ENCODE measurements at places on chromosomes 16 and 17.

GRCh38 chr17:43931062-43931571, 11.2 kb downstream of the PPY start:
- DNase-seq = no peak

DNA sequence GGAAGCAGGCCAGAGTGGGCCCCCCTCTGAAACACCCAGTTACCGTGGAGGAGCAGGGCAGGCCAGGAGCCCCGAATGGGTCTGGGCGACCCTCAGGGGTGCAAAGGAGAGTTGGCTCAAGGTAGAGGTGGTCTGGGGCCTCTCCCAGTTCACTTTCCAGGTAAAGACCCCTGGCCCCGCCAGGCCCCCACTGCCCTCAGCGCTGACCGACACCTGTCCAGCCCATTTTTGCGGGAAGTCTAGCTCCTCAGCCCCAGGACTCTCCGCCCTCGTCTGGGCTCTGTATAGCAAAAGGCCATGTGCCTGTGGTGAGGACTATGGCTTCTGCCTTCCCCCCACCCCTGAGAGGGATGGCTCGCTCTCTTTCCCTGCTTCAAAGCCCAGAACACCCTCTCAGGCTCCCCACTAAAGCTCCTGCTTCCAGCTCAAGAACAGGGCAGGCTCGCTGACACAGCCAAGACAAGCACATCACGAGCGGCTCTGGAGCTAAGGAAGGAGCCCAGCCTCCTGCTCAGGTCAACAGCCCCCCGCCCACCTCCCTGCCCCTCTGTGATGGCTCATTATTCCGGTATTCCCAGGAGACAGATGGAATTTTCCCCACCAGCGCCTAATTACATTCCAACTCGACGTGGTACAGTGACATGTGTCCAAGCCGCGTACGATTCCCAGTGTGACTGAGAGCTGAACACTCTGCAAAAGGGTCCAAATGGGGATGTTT, 59.4 kb downstream of the RTN4RL1 start:
- no peak for DNase-seq

- no peak for DNase-seq
Measured at GRCh38 chr17:78159575-78160158, 8.7 kb upstream of the SYNGR2 start.

DNA sequence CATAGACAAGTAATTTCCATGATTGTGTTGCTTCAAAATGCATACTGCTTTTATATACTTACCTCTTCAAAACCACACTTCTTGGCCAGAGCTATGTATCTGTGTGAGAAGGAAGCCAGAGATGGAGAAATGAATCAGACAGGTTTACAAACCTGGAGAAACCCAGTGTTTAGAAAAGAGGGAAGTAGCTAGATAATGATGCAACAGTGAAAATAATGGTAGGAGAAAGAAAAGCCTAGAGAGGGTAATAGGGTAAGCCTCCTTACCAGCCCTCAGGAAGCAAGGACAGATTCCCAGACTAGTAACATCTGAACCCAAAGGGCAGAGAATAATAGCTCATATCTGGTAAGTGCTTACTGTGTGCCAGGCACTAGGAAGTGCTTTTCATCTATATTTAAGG, 250.3 kb upstream of the CDH11 start:
- DNase-seq = no peak

- no peak for DNase-seq
Measured at GRCh38 chr16:87661561-87661960, 59.3 kb downstream of the JPH3 start.

GRCh38 chr16:30957456-30958174, at the start of gene SETD1A:
TSS of gene SETD1A (plus strand) at chr16:30957754. CDS start at chr16:30958732, 978 bp downstream.
- peak; percentile 90 for DNase-seq

- no peak for DNase-seq
Measured at GRCh38 chr17:47816947-47817346, 4.6 kb downstream of the OSBPL7 start.

DNA sequence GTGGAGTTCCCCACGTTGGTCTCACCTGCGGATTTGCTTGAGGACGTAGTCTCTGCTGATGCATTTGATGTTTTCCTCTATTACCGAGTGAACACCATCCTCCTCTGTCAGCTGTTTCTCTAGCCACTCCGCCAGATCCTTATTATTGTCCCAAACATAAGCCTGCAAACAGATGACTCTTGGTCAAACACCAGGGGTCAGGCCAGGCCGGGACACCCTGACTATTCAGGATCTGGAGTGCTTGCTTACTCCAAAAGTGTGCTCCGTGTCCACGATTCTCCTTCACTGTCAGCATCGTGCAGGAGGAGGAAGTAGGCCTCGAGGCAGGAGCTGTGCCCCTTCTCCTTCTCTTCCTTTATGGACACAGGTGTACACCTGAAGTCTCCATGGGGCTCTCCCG, 140.2 kb downstream of the AATF start:
- no peak for DNase-seq

DNA sequence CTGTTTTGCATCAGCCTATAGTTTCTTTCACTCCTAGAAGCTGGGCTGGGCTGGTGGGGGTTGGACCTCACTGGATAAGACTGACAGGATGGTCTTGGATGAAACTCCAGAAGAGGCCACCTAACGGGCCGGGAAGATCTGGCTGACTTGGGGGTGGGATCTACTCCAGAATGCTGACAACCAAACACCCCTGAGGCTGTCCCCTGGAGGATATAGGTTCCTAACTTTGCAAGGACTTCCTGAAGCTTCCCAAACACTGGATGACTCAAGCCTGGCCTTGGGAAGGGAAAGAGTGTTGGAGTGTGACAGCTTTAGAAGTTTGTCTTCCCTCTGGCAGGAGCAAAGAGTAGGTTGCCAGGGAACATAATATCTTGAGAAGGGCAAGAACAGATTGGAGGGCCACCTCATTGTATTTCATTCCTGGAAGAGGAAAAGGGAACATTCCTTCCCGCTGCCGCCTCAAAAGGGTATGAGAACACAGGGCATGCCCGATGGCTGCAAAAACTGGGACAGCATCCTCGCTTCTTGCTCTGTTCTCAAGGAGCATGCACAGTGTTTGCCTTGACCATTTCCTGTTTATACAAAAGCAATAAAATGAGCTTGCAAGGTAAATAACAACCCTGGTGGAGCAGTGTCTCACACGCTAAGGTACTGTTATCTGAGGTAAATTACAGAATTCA, 6.8 kb upstream of the CYB5B start:
- DNase-seq = no peak

DNA sequence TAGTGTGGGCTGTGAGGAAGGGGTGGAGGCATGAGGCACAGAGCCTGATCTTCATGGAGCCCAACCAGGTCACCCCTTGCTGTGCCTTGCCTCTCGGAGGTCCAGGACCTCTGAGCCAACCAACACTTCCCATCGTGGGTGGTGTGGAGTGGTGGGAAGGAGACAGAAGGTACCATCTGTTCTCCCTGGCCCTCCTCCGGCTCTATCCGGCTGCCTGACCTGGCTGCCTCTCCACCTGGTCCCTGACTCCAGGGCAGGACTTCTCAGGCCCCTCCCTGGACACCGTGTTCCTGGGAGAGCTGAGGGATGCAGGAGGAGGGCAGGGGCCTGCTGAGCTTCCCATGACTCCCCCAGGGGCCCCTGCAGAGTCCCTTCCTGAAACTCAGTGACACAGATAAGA, 3.9 kb downstream of the PDK2 start:
- no peak for DNase-seq

DNA sequence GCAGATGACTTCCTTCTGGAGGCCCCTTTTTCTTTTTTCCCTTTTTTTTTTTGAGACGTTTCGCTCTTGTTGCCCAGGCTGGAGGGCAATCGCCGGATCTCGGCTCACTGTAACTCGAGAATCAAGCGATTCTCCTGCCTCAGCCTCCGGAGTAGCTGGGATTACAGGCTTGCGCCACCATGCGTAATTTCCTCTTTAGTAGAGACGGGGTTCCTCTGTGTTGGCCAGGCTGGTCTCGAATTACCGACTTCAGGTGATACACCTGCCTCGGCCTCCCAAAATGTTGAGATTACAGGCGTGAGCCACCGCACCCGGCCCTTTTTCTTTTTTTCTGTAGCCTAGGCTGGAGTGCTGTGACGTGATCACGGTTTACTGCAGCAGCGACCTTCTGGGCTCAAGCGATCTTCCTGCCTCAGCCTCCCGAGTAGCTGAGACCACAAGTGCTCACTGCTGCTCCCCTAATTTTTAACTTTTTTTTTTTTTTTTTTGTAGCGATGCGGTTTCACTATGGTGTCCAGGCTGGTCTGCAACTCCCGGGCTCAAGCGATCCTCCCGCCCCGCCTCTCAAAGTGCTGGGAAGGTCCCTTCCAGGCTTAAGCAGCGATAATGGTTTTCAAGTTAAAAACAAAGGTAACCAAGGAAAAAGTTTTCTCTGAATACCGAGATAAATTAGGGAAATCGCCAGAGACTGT, 956 bp upstream of the IST1 start:
- DNase-seq = peak; percentile 22

GRCh38 chr16:85114909-85115567, 2.8 kb upstream of the CIBAR2 start:
- no peak for DNase-seq

DNA sequence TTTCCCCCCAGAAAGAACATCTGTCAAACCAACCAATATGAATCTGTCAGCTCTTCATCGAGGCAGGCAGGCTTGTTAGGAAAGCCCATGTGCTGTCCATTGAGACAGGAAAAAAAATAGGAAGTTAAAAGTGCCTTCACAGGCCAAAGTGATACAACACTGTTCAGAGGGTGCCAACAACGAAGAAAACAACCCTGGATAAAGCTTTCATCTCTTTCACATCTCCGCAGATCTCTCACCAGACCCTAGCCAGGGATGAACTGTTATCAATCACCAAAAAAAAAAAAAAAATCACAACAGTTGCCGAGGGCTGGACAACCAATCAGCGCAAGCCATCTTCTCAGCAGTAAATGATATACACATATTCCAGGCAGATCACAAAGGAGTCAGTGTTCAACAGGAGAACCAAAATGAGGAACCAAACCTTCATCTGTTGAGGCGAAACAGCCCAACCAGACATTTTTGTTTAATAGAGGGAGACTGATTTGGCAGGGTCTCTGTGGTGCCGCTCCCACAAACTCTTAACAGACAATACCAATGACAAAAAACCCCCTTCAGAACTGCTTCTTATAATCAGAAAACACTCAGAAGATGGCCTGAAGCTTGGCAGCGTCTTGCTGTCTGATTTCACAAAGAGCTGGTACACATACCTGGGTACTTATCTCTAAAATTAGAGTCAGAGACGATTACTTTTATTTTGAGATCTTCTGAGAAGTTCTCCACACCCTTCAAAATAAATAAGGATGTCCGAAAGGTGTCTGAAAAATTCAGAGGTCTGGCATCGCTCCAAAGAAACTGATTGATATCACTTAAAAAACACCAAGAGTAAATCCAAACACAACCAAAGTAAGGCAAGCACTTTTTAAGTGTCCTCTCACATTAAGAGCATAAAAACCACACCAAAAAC, 1.8 kb downstream of the MAP3K14 start:
- DNase-seq = no peak

GRCh38 chr16:70675851-70676513, 9.9 kb downstream of the MTSS2 start:
- no peak for DNase-seq

DNA sequence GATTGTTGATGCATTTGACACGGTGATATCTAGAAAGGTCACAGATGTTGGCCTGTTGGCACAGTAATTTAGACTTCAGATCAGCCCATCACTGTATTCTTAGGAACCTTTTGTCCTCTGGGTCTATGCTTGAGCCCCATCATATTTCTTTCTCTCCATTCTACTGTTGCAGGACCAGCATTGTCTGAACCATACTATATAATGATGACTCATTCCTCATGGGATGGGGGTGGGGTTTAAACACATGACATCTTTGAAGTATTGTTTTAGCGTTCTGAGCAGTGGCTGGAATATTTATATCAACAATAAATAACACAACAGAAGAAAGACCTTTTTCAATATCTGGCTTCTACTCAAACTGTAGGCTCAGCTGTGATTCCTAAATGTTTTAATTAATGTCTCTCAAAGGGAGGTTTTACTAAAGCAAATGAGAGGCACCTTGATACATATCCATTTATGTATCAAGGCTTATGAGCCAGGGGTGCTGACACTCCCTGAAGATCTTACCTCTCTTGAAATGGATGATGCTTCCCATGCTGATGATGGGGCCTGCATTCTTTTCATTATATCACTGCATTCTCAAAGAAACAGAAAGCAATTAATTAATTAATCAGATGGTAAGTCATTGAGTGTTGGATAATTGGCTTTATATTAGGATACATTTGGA, 379.0 kb upstream of the GOT2 start:
- no peak for DNase-seq

Measured in left renal cortex interstitium (tissue), 4 donors.